Germinal center (tissue), 1 donor: ENCODE measurements at places on chromosomes 2 and 18.

DNA sequence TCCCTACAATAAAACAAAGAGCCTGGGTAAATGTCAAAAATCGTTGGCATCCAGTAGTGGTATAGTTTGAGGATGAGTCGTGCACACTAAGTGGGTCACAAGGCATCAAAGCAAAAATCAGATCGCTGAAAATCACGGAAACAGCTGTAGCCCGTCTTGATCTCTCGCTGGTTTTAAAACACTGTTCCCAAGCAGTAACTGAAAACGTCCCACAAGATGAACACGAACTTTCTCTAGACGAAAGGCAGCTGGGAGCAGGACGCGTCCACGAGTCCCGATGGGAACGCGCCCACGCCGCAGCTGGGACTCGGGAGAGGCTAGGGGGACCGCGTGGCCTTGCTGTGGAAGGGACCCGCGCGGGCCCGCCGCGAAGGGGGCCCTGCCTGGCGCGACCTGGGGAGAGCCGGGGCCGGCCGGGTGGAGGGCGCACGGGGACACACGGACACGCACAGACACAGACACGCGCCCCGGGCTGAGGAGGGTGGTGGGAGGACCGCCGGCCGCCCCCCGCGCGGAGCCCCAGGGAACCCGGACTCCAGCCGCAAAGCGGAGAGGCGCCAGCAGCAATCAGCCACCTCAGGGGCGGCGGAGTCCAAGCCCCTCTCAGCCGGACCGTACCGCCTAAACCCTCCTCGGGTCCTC, 651 bp downstream of the STK17B start:
- no peak for DNase-seq

DNA sequence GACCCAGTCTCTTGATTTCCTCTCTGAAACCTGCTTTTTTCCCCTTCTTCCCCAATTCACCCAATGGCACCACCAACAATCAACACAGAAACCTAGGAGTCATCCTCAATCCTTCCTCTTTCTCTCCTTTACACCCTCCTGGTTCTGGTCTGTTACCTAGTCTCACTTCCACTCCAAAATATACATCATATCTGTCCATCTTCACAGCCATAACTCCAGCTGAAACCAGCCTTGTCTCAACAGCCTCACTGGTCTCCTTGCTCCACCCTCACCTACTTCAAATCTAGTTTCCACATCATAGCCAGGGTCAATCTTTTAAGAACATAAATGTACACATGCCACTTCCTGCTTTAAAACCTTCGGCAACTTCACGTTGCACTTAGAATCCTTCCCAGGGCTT, 11.8 kb upstream of the TWSG1 start:
- no peak for DNase-seq

DNA sequence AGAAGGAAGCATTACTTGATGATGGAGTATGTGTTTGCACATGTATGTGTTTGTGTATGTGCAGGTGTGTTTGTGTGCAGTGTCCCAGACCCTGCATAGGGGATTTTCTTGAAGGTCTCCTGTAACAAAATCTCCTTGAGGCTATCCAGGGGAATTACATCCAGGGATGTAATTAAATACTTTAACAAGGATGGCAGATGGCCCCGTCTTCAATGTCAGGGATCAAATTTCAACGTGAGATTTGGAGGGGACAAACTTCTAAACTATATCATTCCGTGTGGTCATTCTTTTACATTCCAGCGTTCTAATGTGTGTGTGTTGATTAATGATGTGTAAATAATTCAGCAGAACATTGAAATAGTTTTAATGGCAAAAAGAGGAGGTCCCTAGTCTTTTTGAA, 3.3 kb downstream of the UGT1A9 start:
- DNase-seq: no peak

- no peak for DNase-seq
Observed at GRCh38 chr18:50240080-50240563, 26.2 kb downstream of the CFAP53 start.

DNA sequence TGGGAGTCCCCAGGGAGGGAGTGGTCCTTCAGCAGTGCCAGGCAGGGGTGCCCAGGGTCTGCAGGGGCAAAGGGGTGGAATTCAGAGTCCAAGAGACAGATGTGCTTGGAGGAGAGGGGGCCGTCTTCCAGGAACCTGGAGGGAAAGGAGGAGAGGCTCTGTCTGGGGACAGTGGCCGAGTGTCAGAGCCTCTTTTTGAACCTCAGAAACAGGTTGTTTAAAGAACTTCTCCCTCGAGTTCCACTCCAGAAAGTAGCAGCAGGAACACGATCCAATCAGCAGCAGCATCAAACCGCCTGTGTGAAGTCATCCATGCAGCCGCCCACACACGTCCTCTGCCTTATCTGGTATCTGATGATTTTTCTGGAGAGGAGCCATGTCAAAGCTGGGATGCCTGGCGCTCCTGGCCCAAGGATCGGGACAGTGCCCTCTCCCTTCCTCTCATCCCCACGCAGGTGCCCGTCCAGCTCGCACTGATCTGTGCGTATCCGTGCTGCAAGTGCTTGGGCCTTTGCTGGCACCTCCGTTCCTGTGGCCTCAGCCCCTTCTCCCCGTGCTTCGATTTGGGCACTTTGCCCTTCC, 205.1 kb downstream of the NDUFA10 start:
- DNase-seq: no peak

- DNase-seq: no peak
Observed at GRCh38 chr18:74013955-74014354, 133.7 kb downstream of the FBXO15 start.

GRCh38 chr2:196160101-196160500, 11.3 kb downstream of the STK17B start:
- DNase-seq: no peak

DNA sequence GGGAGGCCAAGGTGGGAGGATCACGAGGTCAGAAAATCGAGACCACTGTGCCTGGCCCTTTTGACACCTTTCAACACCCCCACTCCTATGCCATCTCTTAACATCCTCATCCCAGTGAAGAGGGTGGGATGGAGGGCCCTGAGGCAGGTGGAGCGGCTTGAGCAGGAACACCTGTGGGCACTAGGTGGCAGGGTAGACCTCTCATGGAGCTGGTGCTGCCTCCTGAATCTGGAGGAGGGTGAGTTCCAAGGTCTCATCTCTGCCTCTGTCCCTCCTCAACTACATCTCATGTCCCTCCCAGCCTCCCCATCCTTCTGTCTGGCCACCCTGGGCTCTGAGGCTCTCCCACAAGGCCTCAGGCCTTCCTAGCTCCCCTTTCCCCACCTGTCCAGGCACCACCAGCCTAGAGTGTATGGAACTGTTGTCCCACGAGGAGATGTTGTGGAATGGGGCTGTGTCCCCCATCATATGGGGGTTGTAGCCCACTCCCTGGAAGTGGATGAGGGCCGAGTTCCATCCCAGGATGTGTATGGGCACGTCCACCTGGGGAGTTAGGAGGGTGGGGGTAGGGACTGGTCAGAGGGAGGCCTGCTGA, 17.0 kb upstream of the CRYBA2 start:
- peak; percentile 61 for DNase-seq

GRCh38 chr18:34222307-34223163, 2.2 kb downstream of the NOL4 start:
- DNase-seq: no peak

DNA sequence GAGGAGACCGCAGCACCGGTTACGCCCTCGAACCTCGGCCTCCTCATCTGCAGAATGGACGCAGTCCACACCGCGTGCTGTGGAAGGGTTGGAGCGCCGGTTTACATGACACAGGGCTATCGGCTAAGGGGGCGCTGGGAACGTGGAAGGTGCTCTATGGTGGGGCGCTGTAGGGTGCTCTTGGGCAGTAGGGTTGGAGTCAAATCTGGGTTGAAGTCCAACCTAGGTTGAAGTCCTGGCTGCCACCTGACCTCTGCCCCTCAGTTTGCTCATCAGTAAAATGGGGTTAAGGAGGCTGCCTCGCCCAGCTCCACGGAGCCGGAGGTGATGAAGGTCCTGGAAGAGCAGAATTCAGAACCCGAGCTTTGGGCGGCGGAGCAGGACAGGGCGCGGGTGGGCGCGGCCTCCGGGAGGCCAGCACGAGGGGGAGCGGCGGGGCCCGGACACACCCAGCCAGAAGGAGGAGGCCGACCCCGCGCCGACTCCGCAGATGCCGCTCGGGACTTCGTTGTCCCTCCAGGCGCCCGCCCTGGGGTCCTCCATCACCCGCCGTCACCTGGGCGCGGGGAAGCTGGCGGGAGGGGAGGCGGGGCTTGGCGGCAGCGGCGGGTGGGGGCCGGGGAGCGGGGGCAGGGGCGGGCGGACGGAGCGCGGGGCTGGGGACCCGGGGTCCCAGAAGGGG, 558 bp upstream of the GAREM2 start:
- no peak for DNase-seq

- no peak for DNase-seq
Observed at GRCh38 chr18:45538444-45538843, 76.8 kb upstream of the SLC14A2 start.

- no peak for DNase-seq
Observed at GRCh38 chr2:241558532-241559322, at the start of gene BOK. Gene BOK (plus strand): TSS chr2:241558745. CDS start chr2:241559484, 739 bp downstream.

- DNase-seq: no peak
Observed at GRCh38 chr2:45096996-45097395, 87.7 kb upstream of the SIX2 start.

DNA sequence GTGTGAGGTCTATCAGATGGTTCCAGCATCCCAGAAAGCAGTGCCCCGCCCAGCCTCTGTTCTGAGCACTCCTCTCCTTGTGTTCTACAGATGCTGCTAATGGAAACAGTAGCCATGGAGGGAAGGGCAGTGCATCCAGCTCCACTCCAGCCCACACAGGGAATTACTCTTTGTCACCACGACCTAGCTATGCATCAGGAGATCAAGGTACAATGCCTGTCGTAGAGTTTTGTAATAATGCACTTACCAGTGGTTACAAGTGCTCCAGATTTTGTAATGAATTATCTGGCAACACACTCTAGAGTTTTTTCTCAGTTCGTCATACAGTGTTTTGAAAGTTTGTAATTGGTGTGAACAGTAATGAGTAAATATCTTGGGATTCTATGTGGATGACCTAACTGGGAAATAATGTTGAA, 161.1 kb downstream of the ESCO1 start:
- no peak for DNase-seq

- no peak for DNase-seq
Observed at GRCh38 chr2:132599556-132599955, 70.4 kb downstream of the LYPD1 start.

- DNase-seq: no peak
Observed at GRCh38 chr18:74610051-74610615, 12.5 kb downstream of the ZNF407 start.

DNA sequence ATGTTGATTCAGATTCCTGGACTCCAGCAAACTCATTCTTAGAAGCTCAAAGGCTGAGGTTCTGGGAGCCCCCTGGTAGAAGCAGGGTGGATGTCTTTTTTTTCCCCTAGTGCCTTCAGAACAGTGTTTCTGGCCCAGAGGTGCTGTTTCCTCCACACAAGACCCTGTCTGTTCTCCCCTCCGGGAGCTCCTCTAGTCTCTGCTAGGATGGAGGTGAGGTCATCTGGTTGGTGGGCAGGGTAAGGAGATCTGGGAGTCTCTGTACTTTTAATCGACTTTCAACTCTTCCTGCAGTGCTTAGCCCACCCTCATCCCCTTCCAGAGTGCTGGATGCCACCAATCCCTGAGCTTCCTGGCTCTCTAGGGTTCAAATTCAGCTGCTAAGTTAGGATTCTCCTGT, 192.0 kb downstream of the SH3BP4 start:
- DNase-seq: no peak

GRCh38 chr2:133843091-133843490, 274.8 kb upstream of the NCKAP5 start:
- DNase-seq: no peak

GRCh38 chr2:162838136-162838497, 450 bp downstream of the KCNH7 start:
- no peak for DNase-seq

- no peak for DNase-seq
Observed at GRCh38 chr2:168604252-168604651, 148.2 kb downstream of the CERS6 start.

GRCh38 chr18:55034742-55035141, 75.5 kb upstream of the CCDC68 start:
- no peak for DNase-seq

GRCh38 chr18:79438898-79439627, 43.3 kb downstream of the NFATC1 start:
- no peak for DNase-seq

- no peak for DNase-seq
Observed at GRCh38 chr2:115652652-115653051, 1210.2 kb downstream of the DPP10 start.

DNA sequence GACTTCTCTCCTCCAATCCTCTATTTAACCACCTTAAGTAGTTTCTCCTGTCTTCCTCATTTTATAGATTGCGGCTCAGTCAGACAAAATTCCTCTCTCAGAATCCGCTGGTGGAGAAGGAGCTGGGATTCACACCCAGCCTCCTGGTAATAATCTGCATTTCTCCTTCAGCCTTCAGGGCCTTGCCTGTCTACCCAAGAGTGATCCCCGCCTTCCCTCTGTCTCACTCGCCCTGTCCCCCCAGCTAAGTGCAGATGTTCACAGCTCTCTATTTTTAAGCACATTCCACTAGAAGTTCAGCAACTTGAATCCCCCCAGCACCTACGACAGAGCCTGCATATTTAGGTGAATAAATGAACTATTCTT, 212.5 kb upstream of the HAAO start:
- DNase-seq: no peak

GRCh38 chr2:163347982-163348856, 387.6 kb downstream of the FIGN start:
- no peak for DNase-seq

DNA sequence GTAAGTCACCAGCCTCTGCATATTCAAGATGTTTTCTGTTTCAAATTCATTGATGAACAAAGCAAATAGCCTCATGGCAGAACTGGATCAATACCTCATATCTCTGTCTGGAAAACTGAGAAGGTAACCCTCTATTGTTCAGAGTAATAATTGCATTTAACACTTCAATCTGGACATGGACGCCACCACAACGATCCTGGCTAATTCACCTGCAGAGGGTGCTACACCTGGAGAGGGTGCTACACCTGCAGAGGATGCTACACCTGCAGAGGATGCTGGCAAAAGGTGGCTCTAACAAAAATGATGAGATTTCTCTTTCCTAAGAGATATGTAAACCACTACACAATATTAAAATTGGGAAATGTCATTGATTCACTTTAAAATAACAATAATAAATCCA, 183.1 kb upstream of the HNRNPA3 start:
- DNase-seq: no peak

GRCh38 chr2:114119862-114120261, 230.0 kb downstream of the ACTR3 start:
- no peak for DNase-seq

DNA sequence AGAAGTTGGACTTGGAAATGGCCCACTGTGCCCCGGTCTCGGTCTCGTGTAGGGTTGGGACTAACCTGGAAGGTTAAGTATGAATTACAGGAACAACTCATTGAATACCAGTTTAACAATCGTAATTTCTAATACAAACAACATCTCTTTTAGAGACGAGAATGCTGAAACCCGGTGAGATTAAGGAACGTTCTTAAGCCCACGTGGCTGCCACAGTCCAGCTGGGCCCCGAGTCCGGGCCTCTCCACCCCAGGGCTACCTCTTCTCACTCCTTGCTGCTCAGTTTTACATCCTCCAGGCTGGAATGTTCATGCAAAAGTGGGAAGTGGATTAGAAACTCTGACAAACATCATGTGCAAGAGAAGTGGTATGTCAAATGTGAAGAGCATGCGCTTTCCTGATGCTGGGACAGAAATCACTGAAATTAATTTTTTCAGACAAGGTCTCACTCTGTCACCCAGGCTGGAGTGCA, 29.4 kb downstream of the NGEF start:
- no peak for DNase-seq

- DNase-seq: no peak
Observed at GRCh38 chr2:126804347-126804746, 94.3 kb upstream of the TEX51 start.
